ENCODE measurements at places on chromosomes 12 and 14.

DNA sequence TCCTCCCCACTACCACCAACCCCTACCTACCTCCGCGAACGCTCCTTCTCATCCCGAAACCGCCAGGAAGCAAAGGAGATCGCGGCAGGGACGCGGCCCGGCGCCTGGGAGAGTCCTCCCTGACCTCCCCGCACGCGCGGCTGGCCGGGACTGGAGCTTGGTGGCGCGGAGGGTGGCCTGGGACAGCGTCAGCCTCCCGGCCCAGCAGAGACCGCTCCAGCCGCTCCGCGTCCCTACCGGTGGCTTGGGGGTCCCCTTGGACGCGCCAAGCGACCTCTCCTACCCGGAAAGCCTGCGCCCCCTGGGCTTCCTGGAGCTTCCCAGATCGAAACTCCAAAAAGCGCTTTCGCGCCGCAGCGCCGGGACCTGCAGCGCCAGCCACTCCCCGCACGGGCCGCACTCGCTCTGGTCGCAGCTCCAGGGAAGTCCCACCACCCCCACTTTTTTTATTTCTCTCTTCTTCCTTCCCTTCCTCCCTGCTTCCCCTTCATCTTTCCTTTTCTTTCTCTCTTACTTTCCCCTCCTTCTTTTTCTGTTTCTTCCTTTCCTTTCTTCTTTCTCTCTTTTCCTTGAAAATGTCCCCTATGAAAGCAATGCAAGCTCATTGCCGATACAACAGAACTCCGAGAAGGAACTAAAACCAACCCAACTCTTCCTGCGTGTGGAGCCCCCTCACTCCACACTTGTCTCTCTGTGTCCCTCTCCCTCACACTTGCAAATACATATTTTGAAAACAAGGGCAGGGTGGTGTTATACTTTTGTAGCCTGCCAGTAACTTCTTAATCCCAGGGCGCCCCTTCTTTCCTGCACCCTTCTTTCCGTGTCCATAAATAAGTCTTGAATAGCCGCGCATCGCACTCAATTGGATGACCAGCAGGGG, 3.8 kb downstream of the DIO3 start:
- no peak for DNase-seq

GRCh38 chr12:89161557-89161956, 190.7 kb downstream of the DUSP6 start:
- DNase-seq: no peak

DNA sequence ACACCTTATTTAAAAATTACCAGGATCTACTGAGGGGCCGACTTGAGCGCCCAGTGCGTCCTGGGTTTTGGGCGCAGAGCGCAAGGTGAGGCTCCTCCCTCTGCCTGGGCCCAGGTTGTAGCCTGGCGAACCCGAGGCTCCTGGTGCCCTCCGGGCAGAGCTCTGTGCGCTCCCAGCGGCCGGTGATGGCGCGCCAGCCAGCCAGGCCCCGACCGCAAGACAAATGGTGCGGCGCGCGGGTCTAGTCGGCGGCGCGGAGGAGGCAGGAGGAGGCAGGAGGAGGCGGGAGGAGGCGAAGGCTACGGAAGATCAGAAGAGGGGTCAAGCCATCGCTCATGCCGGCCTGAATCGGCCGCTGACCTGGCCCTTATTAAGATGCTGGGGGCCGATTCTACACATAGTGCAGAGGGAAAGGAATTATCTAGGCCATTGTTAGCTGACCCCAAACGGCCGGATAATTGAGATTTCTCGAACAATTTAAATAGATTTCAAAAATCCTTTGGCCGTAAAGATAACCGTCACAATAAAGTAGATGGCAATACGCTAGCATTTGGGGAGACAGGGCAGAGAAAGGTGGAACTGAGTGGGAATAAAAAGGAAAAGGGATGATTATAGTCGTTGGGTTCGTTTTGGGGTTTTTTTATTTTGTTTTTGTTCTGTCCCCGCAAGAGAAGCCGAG, 2.8 kb downstream of the TBX5 start:
- DNase-seq: no peak

DNA sequence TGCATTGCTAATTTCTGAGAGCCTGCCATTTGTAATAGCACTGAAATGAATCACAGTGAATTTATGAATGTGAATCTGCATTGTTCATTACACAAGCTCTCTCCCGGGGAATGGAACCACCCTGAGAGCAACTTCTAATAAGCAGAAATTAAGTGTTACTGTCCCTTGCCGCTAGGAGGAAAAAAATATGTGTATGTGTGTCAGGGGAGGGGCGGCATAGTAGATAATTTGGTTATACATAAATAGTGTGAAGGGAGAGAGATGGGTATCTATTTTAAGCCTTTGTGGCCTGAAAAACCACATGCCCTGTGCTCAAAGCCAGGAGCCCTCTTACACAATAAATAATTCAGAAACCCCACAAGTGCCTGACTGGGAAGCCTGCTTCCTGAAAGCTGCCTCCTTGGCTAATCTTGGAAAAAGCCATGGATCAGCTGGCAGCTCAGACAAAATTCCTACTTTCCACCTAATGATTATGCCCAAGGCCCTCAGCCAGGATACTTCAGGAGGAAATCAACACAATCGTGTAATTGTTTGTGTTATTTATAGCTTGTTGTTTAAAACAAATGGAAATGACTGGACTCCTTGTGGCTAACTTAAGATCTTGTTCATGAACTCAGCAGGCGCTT, 366.2 kb upstream of the KITLG start:
- peak; percentile 66 for DNase-seq

GRCh38 chr14:32078023-32078857, 1.1 kb downstream of the ARHGAP5 start:
- peak; percentile 20 for DNase-seq

DNA sequence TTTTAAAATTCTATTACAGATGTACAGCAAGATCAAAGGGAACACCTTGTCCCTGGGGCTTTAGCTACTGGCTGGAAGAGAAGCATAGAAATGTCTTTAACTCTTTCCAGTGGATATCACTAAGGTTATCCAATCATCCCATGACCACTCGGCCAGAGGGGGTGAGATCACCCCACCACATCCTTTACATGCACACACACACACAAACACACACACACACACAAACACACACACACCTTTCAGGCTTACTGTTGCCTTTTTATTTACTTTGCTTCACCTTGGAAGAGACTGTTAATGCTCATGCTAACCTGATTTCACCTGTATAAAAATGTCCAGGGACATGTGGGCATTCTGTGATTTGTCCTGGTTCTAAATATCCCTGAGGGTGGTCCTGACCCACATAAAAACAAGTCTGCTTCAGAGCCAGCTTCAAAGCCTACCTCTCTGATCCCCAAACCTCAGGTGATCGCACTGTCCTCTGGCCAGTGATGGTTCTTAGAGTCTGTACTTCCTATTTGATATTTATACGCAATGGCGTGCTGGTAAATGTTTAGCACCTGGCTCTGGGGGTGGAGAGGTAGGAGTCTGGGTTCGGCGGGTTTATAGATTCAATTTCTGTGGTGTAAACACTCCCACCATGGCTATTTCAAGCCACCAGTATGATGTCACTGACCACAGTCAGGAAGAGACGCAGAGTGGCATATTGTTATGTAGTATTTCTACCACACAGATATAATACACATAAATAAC, 166.1 kb upstream of the EEA1 start:
- no peak for DNase-seq

- DNase-seq: no peak
Measured at GRCh38 chr12:49854976-49855375, 12.1 kb upstream of the BCDIN3D start.

- peak; percentile 94 for DNase-seq
Measured at GRCh38 chr12:54191550-54192022, 2.8 kb upstream of the SMUG1 start.

- no peak for DNase-seq
Measured at GRCh38 chr12:115313929-115314328, 630.0 kb upstream of the TBX3 start.

GRCh38 chr14:68542346-68542745, 250.5 kb downstream of the ZFP36L1 start:
- no peak for DNase-seq

- no peak for DNase-seq
Measured at GRCh38 chr14:102279688-102280348, 25.1 kb downstream of the MOK start.

GRCh38 chr12:6936636-6937480, 6.8 kb upstream of the RNU7-1 start:
- DNase-seq: no peak

DNA sequence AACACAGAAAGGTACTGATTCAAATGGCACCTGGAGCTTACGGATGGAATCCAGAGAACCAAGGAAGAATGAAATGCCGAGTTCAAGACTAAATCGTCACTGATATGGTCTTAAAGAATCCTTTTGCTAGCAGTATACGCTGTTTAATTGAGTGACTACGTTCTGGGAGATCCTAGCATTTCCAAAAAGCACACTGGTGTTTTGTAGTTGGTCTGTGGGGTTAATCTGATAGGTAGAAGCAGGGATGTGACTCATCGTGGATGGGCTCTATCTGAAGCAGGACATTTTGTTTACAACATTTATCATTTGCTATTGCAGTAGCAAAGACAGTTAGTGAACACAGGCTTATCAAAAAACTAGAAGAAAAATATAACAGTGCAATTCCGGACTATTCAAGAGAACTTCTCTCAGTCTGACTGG, 169.2 kb upstream of the HMGA2 start:
- no peak for DNase-seq

DNA sequence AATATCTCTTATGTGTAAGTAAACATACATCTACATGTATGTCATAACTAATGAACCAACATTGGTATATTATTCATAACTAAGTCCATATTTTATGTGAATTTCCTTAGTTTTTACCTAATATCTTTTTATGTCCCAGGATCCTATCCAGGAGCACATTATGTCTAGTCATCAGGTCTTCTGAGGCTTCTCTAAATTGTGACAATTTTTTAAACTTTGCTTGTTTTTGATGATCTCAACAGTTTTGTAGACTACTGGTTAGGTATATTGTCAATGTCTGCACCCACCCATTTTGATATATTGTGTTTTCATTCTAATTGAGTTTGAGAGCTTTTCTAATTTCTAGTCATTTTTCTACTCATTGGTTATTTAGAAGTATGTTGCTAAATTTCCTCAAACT, 288.2 kb upstream of the DIO3 start:
- DNase-seq: no peak

DNA sequence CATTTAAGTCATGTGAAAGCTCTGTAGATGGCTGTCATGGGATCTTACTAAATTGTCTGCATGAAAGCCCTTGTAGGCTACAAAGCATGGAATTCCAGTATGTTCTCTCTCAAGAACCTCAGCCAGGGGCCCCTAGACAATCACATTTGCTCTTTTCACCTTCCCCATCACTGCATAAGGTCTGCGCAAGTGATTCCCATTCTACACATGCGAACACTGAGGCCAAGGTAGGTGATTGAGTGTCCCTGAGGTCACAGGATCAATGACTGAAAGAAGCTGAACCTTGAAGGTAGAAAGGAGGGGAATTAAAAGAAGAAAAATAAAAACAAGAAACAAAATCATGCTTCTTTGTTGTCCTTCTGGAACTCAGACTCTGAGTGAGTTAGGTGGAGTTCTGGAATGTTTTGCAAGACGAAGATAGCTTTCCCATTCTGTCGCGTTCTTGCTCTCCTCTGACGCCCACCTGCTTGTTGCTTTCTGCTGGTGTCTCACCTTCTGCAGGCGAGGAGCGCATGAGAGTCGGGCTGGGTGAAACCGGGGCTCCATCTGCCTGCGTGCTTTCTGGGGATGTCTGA, 79.9 kb downstream of the SPRING1 start:
- no peak for DNase-seq

DNA sequence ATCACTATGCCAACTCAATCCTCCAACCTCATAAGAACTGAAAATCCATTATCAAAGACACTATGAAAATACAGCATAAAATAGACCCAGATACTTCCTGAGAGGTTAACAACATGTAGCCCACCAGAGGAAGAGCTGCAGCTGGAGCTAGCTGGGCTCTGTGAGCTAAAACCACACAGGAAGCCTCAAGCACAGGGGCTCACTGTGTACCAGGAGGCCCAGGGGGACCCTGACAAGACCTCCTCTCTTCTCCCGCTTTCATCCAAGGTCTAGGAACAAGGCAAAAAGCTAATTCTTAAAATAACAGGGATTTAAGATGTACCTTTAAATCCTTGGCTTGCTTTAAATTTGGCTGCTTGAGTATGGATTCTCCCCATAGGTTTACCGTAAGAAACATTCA, 53.6 kb downstream of the EIF2S3B start:
- DNase-seq: no peak

GRCh38 chr14:93011650-93012325, 88.8 kb downstream of the CHGA start:
- no peak for DNase-seq

DNA sequence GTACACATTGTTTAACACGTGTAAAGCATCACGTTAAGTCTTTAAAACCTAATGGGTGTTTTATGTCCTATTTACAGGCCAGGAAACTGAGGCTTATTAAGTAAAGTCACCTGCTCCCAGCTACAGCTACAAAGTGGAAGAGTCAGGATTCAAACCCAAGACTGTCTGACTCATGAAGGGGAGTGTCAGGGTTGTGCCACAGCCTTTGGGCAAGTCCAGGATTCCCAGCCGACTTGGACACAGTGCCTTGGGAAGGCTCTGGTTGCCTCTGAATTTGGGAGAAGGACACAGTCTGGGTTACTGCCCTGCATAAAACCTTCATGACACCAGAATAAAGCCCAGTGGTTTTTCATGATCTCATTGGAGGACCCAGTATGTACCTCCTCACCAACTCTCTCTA, 7.3 kb downstream of the RNU4-2 start:
- DNase-seq: no peak

All from SJCRH30 (cell line).